T-helper 9 cell (primary cell): ENCODE measurements at places on chromosomes 11 and 22.

- no peak for DNase-seq
Measured at GRCh38 chr11:16456366-16456765, 100.0 kb upstream of the SOX6 start.

GRCh38 chr11:120940160-120940848 is 83.6 kb upstream of the TBCEL start:
- DNase-seq = no peak

- no peak for DNase-seq
Measured at GRCh38 chr22:25765016-25765367, 23.0 kb downstream of the MYO18B start.

DNA sequence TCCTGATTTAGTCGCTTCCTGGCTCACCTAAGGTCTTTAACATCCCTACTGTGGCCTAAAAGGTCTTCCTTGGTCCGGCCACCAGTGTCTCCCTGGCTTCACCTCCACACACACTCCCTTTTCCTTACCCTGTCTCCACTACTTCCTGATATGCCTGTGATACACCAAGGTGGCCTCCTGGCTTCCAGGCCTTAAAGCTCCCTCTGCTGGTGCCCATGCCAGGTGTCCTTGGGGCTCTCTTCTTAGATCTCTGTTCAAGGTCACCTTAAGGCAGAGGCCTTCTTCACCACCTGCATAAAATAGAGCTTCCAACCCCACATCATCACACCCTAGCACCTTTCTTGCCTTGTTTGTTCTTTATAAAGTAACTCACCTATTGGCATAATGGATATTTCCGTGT is 787.7 kb downstream of the NTM start:
- no peak for DNase-seq

DNA sequence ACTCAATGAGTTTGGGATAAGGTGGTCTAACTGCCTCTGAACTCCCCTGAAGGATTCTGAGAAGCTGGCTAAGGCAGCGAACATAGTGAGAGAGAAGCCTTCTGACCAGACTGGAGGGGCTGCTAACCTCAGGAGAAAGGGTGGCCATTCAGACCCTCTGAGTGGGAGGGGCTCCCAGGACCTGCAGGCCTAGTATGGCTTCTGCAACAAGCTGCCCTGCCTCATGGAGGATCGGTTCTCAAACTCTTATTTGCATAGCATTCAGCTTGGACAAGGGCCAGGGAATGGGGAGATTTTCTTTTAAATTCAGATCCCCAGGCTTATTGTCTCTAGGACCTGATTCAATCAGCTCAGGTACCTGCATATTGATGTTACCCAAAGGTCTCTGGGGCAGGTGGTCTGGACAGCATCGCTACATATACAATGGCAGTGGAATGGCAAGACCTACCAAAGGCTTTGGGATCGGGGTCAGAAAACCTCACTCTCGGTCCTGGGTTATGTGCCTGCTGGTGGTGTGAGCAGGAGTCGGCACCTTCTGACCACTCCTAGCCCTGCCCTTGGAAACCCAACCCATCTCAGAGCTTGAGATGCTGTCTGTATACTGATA is 599.1 kb downstream of the BRD1 start:
- no peak for DNase-seq

DNA sequence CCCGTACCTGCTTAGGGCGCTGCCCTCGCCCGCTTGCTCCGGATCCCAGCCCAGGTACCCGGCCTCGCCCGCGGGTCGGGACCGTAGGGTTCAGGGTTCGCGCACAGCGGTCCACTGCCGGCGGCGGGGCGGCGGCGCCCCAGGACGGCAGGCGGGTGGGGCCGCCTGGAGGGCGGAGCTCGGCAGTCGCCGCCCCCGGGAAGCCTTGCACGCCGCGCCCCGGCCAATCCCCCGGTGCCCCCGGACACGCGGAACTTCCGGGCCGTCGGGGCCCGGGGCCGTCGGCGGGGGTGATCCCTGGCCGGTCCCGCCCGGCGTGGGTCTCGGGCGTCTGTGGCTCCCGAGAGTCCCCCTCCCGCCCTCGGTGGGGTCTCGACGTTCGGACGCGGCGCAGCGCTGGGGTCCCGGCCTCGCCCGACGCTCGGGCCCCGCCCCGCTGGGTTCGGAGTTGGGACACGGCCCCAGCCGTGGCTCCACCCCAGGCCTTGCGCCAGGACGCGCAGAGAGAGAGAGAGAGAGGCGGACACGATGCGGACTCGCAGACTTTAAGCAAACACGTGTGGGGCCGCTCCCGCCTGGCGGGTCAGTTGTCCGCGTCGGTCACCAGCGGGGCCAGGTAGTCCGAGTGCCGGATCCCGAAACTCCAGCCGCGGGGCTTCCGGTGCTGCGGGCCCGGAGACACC is at the start of gene TYMP:
Gene TYMP (minus strand): TSS at position 116 of the 683 bp plus-strand sequence. CDS start 303 bp downstream, outside the sequence.
- peak; percentile 53 for DNase-seq

DNA sequence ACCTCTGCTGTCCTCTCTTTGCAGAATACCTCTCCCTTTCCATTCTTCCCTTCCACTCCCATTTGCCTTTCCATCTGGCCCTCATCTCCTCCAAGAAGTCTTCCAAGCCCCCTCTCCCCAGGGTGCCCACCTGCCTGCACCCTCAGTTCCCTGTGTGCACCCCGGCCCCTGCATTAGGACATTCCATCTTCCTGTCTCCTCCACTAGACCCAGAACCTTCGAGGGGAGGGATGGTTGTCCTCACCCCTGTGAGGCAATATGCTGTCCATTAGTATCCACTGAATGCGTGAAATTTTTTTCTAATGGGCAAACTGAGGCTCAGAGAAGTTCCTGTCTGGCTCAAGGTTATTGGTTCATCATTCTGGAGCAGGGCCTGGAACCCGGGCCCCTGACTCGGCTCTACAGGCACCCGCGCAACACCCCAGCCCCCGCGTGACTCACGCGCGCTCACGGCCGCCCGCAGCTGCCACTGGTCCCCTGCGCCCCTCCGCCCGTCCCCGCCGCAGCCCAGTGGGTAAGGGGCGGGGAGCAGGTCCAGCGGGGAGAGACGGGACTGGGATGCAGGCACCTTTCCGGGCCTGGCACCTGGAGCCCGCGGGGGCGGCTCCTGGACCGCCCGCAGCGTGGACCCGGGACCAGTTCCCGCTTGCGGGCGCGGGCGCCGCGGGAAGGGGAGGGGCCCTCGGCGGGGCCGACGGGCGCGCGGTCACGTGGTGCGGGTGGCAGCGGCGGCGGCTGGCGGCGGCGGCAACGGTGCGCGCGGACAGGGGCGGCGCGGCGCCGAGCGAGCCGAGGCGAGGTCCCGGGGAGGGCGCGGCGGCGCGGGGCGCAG is 7.0 kb downstream of the SEPTIN3 start:
- DNase-seq = peak; percentile 37

GRCh38 chr11:71115770-71116692 is 136.3 kb downstream of the SHANK2 start:
- no peak for DNase-seq

- DNase-seq = no peak
Measured at GRCh38 chr11:63897459-63898146, 19.4 kb downstream of the RCOR2 start.

DNA sequence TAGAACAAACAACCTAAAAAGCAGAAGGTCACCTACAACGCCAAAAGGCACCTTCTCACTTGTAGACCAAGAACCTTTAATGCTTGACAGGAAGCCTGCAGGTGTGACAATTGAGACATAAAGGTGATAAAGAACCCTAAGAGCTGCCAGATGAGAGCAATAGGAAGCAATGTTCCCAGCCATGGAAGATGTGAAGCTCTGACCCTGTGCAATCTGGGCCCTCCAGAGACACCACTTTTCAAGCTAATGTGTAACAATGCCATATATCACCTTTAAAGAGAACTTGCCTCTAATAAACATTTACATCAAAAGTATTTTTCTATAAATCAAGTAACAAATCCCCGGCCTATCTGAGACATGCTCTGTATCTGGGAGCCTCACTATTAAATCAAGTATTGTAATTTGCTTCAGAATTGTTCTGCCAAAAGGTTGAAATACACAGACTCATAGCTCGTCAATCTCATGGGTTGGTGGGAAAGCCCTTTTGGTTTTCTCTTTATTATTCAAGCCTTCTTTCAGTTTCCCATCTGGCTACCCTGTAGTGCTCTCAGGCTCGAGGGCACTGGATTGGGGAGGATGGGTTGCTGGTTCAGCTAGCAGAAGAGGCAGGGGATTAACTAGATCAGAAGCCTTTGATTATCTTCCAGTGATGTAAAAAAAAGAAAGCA is 368.9 kb downstream of the BUD13 start:
- DNase-seq = no peak

GRCh38 chr11:46478196-46478595 is 86.6 kb upstream of the CHRM4 start:
- DNase-seq = no peak

DNA sequence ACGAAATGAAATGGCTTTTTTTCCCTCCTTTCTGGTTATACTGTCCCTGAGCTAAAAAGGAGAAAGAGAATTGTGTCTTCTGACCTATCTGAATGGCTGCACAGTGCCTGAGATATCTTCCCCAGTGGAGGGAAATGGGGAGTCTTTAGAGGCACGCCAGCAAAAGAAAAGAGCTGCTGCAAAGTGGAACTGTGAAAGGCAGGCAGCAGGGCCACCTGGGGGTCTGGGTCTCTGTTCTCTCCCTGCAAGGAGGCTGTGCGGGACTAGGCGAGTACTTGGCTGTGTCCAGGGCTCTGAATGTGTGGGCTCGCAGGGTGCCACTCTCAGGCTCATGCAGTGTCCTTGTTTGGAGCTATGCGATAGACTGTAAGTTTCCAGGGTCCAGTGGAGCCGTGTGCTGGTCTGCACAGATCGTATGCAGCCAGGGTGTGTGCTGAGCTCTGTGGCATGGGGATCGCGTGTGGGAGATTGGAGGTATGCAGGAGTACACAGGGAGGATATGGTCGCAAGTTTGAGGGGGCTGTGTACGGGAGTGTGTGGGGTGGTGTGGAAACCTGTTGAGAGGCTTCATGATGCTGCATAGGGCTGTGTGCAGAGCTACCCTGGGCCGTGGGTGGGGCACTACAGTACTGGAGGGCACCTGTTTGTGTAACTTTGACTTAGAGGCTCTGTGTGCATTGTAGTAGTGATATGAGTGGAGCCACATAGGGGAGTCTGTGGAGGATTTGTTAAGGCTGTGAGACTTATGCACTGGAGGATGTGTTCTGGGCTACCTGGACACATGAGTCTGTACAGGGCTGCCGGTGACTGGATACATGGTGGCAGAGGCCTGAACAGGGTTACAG is 70.1 kb upstream of the OLFML1 start:
- no peak for DNase-seq

DNA sequence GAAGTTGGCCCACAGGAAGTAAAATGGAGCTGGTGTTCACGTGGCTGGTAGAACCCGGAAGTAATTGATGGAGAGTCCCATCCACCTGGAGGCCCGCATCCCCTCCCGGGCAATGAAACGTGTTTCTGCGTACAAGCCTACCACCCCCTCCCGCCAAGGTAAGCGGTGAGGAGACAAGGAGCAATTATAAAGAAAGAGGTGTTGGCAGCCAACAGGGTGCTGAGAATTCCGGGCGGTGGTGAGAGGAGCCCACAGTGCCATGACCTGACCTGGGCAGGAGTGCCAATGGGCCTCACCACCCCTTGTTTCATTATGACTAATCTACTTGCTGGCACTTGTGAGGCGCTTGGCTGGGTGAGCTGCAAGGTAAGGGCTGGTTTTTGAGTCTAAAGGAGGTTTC is 83.8 kb upstream of the BID start:
- no peak for DNase-seq

DNA sequence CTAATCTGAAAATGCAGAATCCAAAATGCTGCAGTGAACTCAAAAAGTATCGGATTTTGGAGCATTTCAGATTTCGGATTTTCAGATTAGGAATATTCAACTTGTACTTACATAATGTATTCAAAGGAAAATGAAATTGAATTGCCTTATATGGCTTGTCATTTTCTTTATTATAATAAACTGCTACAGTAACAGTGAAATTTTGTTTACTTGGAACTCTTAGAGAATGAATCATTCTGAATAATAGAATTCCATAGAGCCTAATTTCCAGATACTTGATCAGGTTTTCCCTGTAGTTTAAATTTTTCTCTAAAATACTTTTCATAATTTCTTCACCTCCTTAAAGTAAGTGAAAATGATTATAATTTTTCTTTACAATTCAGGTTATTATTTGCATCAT is 17.3 kb downstream of the TTC17 start:
- no peak for DNase-seq

GRCh38 chr11:44833877-44834452 is 107.2 kb downstream of the TSPAN18 start:
- DNase-seq = no peak

GRCh38 chr11:101169944-101170343 is 40.3 kb upstream of the PGR start:
- no peak for DNase-seq

DNA sequence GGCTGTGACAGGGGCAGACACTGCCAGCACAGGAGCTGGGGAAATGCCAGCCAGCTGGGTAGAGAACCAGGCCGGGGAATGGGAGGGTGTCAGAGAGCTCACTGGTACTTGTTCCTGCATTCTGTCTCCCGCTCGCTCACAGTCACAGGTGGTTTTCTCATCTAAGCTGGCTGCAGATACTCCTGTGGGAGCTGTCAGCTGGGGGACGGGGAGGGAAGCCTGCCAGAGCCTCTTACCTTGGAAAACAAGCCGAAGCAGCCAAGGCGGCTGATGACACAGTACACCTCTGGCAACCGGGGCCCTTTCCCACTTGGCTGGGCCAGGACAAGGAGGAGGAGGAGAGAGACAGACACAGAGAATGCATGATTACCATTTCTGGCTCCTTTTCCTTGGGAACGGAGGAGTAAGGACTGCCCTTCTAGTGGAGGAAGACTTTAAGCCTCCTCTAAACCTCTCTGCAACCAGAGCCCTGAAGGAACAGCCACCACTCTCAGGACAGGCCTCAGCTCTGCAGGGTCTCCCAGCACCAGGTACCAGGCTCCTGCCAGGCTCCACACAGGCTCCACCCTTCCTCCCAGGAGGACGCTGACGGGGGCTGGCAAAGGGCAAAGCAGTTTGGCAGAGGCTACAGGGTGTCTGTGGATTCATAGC is 25.1 kb downstream of the RPL27A start:
- no peak for DNase-seq

GRCh38 chr11:57562596-57562995 is 4.9 kb downstream of the UBE2L6 start:
- no peak for DNase-seq

GRCh38 chr22:21628386-21629254 is 1.2 kb downstream of the YDJC start:
- no peak for DNase-seq

- DNase-seq = no peak
Measured at GRCh38 chr22:19139001-19139356, 5.5 kb downstream of the ESS2 start.

DNA sequence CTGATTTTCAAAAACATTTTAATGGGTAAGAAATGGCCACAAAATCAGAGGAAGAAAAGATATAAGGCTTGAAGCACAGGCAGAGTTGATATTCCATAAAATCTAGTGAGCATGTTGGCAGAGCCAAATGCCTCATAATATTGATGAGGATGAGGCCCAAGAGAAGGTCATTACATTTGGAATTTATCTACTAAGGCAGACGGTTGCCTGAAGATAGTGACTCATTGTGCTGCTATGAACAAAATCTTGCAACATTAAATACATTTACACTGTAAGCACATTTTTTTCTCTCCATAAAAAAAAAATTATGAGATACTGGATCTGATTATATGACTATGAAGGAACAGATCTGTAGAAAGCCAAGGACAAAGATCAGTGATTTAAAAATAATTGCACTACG is 881.4 kb upstream of the CHORDC1 start:
- DNase-seq = no peak
